ENCODE measurements at places on chromosomes 7 and 10.

DNA sequence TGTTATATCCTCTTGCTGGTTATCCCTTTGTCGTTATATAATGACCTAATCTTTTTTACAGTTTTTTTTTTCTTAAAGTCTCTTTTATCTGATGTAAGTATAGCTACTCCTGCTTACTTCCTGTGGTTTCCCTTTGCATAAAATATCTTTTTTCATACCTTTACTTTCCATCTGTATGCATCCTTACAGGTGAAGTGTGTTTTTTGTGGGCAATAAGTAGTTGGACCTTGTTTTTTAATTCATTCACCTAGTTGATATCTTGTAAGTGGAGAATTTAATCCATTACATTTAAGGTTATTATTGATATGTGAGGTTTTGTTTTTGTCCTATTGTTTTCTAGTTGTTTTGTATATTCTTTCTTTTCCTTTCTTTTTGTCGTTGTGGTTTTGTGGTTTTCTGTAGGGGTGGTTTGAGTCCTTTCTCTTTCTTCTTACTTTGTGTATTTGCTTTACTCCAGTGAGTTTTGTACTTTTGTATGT, 168.6 kb downstream of the MLLT10 start:
- no peak for ATAC-seq

GRCh38 chr10:77890097-77890496, 36.5 kb downstream of the DLG5 start:
- ATAC-seq: no peak

DNA sequence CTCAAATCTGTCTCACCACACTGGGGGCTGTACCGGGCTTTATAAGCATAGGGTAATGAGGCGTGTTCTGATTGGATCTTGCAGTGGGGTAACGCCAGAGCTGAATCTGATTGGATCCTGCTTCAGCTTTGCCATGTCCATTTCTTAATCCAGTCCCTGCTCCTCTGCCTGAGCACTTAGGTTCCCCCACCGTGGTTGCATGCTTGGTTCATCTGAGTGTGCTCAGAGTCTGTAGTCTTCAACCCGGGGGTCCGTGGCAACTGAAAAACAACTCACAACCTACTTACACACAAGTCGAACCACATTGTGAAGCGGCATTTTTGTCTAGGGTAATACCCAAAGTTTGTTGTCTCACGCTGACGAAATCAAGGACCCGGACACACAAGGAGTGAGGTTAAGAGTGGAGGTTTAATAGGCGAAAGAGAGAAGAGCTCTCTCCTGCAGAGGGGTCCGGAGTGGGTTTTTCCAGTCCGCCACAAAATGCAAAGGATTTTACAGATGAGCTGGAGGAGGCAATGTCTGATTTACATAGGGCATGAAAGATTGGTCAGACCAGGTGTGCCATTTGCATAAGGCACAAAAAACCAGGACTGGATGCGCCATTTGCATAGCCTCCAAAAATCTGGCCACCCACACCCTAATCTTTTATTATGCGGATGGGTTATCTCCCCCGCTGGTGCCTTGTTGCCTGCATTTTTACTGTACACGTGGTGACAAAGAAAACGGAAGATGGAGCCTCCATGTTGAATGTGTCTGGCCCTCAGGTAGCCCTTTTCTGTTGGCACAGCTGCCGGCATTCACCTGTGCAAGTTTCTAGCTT, 641.8 kb upstream of the FOXK1 start:
- no peak for ATAC-seq

DNA sequence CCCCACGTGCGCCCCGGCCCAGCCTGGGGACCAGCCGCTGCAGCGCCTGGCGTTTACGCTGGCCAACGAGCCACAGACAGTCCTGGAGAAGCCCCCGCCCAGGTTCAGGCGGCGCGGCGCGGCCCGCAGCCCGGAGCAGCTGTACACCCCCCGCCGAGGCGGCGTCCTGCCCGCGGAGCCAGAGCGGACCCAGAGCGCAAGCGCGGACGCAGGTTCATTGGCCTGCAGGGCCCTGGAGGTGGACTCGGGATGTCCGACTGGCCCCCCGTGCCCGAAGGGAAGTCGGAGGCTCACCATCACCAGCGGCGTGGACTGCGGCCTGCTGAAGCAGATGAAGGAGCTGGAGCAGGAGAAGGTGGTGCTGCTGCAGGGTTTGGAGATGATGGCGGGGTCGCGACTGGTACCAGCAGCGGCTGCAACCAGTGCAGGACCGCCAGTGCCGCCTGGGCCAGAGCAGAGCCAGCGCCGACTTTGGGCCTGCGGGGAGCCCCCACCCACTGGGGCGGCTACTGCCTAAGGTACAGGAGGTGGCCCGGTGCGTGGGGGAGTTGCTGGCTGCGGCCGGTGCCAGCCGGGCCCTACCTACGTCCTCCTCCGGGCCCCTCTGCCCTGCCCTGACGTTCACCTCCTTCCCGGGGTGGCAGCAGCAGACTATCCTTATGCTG, 72.0 kb upstream of the KCTD7 start:
- no peak for ATAC-seq

- ATAC-seq: no peak
Observed at GRCh38 chr7:92121681-92122080, 12.6 kb downstream of the CYP51A1 start.

GRCh38 chr7:23938215-23938614, 228.2 kb downstream of the STK31 start:
- ATAC-seq: no peak

- ATAC-seq: no peak
Observed at GRCh38 chr7:68321076-68321639, 1277.1 kb upstream of the AUTS2 start.

DNA sequence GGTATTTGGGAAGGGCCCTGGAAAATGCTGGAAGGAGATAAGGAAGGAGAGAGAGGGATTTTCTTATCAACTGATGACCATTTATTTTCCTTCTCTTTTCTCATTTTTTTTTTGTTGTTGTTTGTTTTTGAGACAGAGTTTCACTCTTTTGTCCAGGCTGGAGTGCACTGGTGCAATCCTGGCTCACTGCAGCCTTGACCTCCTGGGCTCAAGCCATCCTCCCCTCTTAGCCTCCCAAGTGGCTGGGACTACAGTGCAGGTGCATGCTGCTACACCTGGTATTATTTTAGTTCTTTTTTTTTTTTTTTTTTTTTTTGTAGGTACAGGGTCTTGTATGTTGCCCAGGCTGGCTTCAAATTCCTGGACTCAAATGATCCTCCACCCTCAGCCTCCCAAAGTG, 52.2 kb downstream of the HIP1 start:
- no peak for ATAC-seq

DNA sequence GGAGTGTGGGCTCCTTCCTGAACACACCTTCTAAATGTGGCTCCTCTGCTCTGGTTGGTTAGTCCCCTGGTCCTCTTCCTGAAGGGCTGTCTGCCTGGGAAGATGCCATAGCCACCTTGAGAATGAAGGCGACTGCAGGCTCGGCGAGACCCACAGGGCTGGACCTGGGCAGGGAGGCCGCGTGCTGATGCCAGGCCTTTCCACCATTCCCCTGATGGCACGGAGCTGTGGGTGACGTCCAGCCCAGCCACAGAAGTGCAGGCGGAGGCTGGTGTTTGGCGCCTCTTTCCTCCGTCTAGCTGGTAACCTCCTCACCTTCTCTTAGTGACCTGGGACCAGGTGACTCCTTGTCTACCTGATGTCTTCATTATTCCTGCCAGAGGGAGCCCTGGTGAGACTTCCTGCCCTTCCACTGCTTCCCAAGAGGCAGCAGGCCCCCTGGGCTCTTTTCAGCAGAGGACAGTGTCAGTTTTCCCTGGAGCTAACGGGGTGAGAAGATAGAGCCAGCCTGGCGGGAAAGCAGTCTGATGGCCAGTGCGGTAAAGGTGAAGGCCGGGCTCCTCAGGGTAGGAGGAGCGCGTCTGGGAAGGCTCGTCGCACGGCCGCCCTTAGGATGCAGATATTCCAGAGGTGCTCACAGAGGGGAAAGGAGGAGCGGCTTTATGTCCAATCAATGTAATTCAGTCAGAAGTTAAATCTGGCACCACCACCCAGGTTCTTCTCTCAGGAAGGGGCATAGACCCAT, 34.9 kb downstream of the GBX1 start:
- no peak for ATAC-seq

GRCh38 chr10:119395280-119396007, 147.1 kb downstream of the RGS10 start:
- ATAC-seq: no peak

GRCh38 chr7:44898039-44898438, 12.7 kb upstream of the PURB start:
- no peak for ATAC-seq

DNA sequence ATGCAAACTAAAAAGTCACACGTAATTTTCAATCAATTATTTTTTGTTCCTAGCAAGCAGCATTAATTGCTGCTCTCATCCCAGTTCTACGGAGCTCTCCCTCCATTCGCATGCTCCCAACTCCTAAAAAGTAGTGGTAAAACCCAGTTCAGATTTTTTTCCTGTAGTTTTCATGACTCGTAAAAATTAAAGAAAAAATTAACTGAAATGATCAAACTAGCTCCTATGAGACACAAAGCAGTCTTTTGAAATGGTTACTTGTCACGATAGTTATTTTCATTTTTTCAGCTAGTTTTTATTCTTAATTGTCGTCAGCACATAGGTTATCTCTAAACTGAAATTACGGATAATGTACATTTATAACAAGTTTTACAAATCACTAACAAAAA, 1.8 kb downstream of the HNRNPA2B1 start:
- ATAC-seq: no peak

Measured in activated CD4-positive, CD25-positive, alpha-beta regulatory T cell treated with anti-CD3 and anti-CD28 coated beads, Interleukin-2, amount 50 U/mL, for 24 hours (primary cell).